IPS DF 19.7 (cell line): ENCODE measurements at places on chromosomes 6 and 20.

- DNase-seq: no peak
Measured at GRCh38 chr6:9467741-9468140, 947.1 kb downstream of the TFAP2A start.

- DNase-seq: no peak
Measured at GRCh38 chr6:16301511-16301910, 63.1 kb downstream of the GMPR start.

- DNase-seq: no peak
Measured at GRCh38 chr6:157760137-157760536, 62.9 kb upstream of the SNX9 start.

DNA sequence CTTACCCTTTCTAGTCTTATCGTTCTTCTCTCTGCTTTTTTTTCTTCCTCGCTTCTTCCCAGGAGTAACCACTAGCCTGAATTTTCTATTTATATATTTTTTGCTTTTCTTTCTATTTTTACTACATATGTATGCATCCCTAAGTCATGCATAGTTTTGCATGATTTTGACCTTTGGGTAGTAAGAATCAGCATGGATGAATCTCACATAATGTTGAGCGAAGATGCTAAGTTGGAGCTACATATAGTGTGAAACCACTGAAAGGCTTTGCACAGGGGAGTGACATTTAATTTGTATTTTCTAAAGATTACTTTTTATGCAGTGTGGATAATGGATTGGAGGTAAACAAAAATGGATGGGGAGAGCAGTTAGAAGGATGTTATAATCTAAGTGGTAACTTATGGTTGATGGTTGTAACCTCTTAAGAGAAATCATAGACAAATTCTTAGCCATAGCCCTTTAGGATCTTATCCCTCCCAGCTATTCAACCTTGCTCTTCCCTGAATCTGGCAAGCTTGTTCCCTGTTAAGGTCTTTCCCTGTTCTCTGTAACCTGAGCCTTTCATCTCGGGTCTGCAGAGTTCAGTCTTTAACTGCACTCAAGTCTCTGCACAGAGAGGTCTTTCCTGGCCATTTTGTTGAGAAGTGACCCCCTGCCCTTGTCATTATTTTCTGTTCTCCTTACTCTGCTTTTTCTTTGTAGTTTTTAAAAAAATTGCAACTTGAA lies 18.0 kb downstream of the PEX7 start:
- no peak for DNase-seq

DNA sequence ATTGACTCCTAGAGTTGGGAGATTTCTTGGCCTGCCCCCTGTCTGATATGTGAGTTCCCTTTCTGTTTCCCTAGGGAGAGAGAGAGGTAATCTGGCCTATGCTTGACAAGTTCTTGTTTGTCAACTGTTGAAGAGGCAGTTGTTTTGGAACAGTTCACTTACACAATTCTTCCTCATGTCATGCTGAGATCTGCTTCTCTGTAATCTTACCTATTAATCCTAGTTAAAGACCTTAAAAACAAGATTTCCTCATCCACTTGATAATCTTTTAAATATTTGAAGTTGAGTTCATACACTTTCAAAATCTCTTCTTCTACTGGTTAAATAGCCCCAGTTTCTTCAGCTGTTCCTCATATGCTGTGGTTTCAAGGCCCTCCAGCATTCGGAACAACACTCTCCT lies 89.9 kb downstream of the FIG4 start:
- DNase-seq: no peak

DNA sequence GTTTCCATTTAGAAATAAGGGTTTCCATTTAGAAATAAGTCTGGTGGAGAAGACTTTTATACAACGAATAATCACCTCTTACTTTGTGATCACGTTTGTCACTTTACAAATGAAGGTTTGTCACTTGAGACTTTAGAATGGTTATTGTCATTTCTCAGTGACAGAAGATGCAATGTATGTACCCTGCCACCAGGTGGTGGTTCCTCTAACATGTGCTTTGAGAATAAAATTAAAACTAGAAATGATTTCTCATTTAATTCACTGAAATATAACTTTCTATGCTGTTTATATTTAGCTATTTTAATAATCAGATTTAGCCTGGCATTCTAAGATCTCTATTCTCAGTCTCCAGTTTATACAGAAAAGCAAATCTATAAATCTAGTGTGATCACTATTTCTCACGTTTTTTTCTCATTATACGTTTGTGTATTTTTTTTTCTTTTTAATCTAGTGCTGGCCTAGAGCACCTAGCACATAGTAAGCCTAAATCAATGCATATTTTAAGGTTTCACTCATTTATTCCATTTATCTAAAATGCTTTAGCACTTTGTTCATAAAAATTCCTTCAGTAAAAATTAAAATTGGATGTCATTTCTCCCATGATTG lies 57.4 kb upstream of the TFAP2D start:
- DNase-seq: no peak

DNA sequence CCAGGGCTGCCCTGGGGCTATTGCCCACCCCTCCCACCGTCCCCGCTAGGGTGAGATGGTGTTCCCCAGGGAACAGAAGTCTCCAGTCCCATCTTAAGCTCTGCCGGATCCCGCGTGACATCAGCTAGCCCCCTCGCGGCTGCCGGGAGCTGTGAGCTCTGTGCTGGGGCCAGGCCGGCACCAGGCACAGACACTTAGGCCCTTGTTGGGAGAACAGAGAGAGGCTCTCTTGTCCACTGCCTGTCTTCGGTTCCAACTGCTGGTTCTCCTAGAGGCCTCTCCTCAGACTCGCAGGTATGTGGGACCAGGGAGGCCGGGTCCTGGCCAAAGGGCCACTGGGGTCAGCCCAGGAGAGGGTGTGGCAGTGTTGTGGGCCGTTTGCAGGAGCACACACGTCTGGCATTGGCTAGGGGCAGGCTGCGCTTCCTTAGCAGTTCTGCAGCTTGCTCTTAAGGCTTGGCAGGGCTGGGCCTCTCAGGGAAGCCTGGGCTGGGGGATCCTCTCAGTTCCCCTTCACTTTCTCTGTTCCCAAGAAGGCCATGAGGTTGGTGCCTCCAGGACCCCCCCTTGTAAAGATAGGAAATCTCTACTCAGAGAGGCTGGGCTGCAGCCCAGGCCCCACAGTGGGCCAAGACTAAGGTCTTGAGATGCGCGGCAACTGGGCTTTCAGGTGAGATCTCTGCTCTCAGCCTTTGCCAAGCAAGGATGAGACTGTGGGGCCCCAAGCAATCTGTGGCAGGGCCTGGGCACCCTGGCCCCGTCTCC lies 6.3 kb downstream of the SGK2 start:
- no peak for DNase-seq

- no peak for DNase-seq
Measured at GRCh38 chr6:31210741-31211532, 40.5 kb upstream of the POU5F1 start.

DNA sequence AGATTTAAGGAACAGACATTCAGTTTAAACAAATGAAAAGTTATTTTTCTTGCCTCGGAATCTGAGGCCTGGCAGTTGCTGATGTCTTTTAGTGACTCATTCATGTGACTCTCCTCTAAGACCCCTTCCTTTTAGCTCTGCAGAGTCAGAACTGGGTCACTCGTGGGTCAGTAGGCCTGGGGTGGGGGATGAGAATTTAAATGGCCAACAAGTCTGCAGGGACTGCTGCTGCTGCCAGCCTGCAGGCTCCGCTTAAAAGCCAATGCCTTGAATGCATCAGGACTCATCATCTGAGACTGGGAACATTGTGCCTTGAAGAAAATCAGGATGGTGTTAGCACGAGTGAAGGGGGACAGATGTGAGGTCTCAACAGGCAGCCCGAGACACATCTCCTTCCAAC lies 404.3 kb downstream of the CDH26 start:
- DNase-seq: no peak

- DNase-seq: no peak
Measured at GRCh38 chr20:42406826-42407225, 782.9 kb downstream of the PTPRT start.

DNA sequence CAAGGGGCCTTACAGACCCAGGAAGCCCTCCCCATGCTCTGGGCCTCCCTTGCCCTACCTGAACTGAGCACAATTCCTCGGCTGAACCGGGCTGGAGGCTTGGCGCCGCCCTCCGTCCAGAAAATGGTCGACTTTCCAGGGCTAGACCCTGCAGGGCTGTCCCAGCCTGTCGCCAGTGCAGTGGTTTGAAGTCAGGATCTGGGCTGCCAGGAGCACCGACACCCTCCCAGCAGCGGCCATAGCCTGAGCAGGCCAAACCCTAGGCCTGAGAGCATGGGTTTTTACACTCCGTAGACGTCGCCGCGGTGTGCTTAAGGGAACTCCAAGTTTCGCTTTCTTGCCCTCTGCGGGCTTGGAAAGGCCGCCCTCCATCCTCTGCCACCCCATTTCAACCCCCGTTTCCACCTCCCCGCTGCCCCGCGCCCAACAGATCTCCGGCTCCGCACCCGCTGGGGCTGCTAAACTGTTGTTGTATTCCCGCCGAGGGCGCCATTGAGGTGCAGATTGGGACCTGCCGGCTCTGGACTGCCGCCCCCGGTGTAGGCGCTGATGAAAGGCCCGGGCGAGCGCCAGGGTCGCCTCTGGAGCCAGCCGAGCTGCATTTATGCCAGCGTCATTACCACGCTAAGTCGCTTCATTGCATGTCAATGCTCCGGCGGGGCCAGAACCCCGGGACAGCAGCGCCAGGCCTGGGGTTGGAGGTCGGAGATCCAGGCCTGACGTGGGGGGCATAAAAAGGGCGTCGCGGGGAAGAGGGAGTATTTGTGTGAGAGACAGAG lies 2.2 kb upstream of the TFAP2A start:
- no peak for DNase-seq

- DNase-seq: no peak
Measured at GRCh38 chr6:26126394-26127235, 39.4 kb downstream of the HFE start.

GRCh38 chr20:18524646-18525045 lies 16.9 kb downstream of the SEC23B start:
- DNase-seq: no peak

DNA sequence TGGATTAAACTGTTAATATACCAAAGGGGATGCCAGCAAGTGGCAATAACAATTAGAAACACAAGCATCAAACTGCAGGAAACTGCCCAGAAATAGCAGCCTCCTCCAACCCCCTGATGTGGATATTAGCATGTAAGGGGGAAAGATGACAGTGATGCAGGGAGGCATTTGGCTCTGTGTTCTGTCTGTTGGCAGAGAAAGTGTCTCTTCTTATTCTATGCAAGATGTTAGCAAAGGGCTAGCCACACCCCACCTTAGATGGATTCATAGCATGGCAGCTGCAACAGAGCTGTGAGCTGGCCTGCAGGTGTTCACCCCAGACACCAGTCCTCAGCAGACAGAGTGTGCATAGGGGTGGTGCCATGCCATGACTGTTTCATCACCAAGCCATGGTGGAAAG lies 38.0 kb downstream of the SCP2D1 start:
- DNase-seq: no peak

- DNase-seq: no peak
Measured at GRCh38 chr6:168024951-168025510, 27.6 kb downstream of the KIF25 start.

- no peak for DNase-seq
Measured at GRCh38 chr6:39152262-39152661, 37.3 kb upstream of the SAYSD1 start.

- no peak for DNase-seq
Measured at GRCh38 chr6:67563671-67564070, 1071.4 kb upstream of the ADGRB3 start.

DNA sequence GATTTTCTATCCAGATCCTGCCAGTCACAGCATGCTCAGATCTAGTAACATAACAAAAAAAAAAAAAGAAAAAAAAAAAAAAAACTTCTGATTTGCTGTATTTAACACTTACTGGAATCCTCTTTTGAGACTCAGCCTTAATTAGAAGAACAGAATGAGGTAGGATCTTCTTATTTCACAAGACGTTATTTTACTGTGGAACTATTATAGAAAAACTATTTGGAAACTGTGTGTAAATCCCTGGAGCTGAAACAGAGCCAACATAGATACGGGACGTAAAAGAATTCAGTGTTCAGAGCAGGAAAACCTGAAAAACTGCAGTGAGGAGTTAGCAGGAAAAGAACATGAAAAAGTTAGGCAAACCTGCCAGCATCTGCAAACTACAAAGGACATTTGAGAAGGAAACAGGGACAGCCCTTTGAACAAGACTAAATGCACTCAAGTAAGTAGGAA lies 3.4 kb upstream of the ZNF217 start:
- no peak for DNase-seq

GRCh38 chr20:20498076-20498861 lies 130.4 kb downstream of the INSM1 start:
- DNase-seq: no peak

GRCh38 chr6:26159357-26160273 lies 72.4 kb downstream of the HFE start:
- no peak for DNase-seq

DNA sequence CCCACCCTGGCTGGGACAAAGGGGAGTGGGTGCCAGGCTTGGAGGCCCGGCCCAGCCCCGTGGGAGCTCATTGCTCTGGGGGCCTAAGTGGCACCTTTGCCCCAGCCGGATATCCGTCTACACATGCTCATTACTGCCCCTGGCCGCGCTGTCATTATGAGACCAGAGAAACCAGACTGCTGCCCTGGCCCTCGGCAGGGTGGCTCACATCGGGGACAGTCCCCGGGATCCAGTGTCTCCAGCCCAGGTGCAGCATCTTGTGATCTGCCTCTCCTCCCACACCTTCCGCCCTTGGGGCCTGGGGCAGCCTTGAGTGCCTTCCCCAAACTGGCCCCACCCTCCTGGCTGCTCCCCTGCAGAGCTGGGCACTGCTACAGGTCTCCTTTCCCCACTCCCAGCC lies 4.9 kb downstream of the SRMS start:
- no peak for DNase-seq

- no peak for DNase-seq
Measured at GRCh38 chr6:106808758-106809157, 165.8 kb downstream of the CD24 start.

DNA sequence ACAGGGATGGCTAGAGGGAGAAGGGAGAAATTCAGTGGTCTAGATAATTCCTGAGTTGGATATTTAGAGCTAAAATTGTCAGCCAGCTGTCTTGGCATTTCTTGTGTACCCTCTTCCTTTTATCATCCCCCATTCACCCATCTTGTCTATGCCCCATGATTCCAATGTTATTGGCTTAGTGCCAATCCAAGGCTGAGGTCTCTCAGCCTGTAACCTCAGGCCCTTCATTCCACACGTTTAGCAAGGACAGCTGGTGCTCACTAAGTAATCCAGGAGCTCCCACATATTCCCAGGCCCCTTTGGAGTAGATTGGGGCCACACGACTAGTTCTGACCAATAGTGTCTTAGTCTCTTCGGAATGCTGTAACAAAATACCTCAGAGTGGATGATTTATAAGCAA lies 112.4 kb upstream of the ATXN1 start:
- no peak for DNase-seq

DNA sequence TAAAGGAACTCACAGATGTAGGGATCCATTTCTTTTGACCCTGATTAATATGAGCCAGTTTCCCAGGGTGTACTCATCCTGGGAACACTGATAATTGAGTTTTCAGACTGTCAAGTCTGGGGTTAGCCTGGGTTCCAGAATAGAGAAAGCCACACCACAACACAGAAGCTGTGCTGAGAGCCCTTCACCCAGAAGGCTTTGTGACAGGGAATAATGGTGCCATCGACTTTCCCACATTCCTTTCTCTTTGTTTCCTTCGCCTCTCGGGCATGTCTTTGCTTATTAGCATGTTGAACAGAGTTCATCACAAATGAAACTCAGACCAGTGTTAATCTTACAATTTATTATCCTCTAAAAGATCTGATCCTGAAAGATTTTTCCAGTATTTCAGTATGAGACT lies 95.0 kb downstream of the TCP11 start:
- DNase-seq: no peak
